Chondrocyte (in vitro differentiated cells): ENCODE measurements at places on chromosomes 11 and 22.
A peak's percentile ranks its signal among the peaks of the same experiment; 100 is the strongest.

- DNase-seq: no peak
Measured at GRCh38 chr11:58771458-58771855, 39.7 kb upstream of the GLYAT start.

- no peak for DNase-seq
Measured at GRCh38 chr11:124277804-124278203, 21.6 kb downstream of the OR8G5 start.

DNA sequence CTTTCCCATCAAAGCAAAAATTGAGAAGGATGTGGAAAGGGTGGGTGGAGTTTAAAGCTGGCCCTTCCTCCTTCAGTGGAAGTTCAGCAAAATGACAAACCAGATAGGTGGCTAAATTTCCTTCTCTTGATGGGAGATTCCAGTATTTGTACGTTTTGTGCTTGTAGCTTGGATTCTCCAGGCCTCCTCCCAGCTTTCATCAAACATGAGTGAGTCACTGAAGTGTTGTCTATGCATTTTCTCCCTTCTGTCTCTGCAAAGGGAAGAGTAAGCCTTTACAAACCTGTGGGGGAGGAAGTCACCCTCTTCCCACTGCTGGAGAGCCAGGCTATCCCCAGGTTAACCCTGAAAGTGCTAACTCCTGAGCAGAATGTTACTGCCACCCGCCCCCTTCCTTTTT lies 6.4 kb downstream of the MARK2 start:
- peak; percentile 18 for DNase-seq

- peak; percentile 49 for DNase-seq
Measured at GRCh38 chr11:70574725-70575347, 176.5 kb downstream of the CTTN start.

DNA sequence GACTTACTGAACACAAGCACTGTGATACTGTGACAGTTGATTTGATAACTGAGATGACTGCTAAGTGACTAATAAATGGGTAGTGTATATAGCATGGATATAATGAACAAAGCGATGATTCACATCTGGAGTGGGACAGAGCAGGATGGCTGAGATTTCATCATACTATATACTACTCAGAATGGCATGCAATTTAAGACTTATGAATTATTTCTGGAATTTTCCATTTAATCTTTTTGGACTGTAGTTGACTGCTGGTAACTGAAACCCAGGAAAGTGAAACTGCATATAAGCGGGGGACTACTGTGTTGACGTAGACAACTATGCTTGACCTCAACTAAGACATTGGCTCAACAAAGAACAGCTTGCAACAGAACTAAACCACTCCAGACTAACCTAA lies 20.0 kb upstream of the NUCB2 start:
- no peak for DNase-seq

GRCh38 chr11:20137637-20138036 lies 22.6 kb downstream of the DBX1 start:
- DNase-seq: no peak

DNA sequence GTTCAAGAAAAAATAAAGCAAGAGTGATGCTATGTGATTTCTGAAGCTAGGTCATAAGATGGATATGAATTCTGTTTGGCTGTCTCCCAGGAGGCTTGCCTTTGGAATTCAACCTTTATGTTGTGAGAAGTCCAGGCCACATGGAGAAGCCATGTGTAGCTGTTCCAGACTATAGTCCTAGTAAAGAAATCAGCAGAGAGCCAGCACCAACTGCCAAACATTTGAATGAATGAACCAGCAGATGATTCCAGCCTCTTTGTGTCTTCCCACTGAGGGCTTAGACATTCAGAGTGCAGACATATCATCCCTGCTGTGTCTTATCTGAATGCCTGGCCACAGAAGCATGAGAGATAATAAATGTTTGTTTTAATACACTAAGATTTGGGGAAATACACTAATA lies 1150.6 kb downstream of the DLG2 start:
- no peak for DNase-seq

DNA sequence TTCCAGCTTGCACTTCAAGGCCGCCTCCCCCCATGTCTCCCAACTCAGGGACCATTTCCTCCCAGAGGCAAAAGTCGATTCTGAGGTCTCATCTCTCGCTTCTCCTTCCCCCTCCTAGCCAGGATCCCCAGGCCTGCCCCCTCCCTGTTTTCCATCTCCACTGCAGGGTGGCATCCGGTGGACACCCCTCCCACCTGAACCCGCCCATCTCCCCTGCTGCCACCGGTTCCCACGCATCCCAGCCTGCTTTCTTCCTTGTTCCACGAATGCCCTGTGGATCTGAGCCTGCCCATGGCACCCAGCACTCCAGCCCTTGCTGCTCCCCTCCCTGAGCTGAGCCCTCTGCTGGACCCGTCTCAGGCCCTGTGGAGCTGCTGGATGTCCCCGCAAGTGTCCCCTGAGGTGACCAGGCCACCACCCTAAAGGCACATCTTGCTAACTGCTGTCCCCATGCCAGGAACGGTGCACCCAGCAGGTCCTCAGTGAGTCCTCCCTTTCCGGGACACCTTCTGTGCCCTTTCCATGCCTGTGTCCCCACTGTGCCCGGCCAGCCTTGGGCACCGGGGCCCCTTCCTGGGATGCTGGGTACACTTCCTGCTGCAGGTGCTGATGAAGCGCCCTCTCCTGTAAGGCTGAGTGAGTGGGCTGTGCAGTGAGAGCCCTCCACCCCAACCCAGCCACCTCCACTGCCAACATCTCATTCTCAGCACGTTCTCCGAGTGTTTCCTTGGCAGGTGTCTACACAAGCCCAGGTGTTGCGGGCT lies 936 bp downstream of the IL17REL start:
- DNase-seq: no peak

DNA sequence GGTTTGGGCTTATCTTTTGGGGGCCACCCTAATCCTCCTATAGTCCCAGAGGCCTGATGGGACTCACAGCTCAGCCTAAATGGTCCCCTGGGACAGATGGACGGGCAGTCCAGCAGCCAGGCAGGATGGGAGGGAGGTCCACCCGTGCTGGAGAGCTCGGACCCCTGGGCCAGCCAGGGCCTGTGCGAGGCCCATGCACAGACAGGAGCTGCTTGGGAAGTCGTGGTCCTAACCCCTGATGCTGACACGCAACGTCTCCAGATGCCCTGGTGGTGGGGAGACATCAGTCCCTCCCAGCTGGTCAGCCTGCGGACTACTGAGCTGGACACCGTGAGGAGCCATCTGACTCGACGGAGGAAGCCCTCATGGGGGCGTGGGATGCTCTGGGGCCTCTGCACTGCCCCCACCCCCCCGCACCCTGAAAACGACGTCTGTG lies 31.2 kb upstream of the MUC5AC start:
- no peak for DNase-seq

- DNase-seq: no peak
Measured at GRCh38 chr11:76444065-76444383, 794 bp upstream of the EMSY start.

GRCh38 chr11:68517121-68517741 lies 56.7 kb downstream of the PPP6R3 start:
- no peak for DNase-seq

- DNase-seq: no peak
Measured at GRCh38 chr11:27391331-27392015, 28.5 kb upstream of the CCDC34 start.
